Suprapubic skin (tissue), 4 donors: ENCODE measurements at places on chromosomes 2 and 18. TPM values are rescaled to one million over a fixed set of nuclear protein-coding genes. Genes with fewer than 3 reads are reported as not detected.

The GPR39 gene
- total RNA-seq = 0.72 TPM

The WDFY1 gene
- total RNA-seq = 39.8 TPM

The EIF4E2 gene
- 26.6 TPM for total RNA-seq

The ZRANB3 gene
- total RNA-seq = 6.9 TPM

The ALK gene
- 0.32 TPM for total RNA-seq

The RNU2-63P gene
- not detected for total RNA-seq
